ENCODE measurements at places on chromosomes 12 and 14.

- DNase-seq, result peak; percentile 99
Observed at GRCh38 chr14:105490572-105491365, at the start of gene TEDC1. TEDC1 (plus strand) TSS chr14:105491246; CDS start chr14:105491376, 130 bp downstream.

GRCh38 chr12:47340411-47341015 is 260.8 kb upstream of the AMIGO2 start:
- DNase-seq, result no peak

GRCh38 chr12:20572451-20572850 is 122.7 kb upstream of the SLCO1C1 start:
- no peak for DNase-seq

DNA sequence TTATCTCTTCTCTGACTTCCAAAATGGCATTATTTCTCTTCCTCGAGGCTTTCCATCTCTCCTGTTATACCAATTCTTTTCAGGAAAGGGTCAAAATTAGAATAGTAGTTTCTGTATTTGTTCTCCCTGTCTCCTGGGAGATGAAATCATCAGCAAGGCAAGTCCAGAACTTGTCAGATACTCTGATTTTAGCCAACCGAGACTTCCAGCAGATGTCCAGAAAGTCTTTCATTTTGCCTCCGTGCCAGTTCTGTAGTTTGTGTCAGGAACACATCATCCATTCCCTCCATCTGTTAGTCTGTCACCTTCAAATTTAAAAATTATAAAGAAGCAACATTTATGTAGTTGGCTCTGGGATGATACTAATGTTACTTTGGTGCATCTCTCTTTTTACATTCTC is 275.7 kb downstream of the CCDC59 start:
- no peak for DNase-seq

- no peak for DNase-seq
Observed at GRCh38 chr12:53063708-53064612, 14.1 kb downstream of the TNS2 start.

DNA sequence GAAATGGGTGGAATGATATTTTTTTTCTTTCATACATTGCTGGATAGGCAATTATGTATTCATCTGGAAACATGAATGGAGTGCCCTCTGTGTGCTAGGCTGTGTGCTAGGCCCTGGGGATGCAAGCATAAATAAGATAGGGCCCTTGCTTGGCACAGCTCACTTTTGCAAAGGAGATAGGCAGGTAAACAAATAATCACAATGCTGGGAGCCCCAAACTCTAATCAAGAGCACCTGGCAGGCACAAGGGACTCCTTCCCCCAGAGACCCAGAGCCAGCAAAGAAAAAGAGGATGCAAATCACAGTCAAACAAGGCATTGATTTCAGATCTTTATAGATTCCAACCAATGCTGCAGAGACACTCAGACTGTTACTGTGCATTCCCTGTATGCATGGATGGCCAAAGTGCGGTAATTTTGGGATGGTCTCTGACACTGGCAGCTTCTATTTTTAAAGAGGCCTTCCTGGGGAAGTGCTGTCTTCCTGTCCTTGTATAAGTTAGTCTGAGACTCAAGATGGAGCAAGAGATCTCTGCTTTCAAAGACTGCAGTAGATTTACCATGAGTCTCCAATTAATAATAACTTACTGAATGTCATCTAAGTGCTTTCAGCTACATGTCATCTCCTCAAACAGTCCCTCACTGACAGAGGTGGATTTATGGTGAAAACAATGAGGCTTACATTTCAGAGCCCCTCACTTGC is 45.1 kb upstream of the CPM start:
- no peak for DNase-seq

DNA sequence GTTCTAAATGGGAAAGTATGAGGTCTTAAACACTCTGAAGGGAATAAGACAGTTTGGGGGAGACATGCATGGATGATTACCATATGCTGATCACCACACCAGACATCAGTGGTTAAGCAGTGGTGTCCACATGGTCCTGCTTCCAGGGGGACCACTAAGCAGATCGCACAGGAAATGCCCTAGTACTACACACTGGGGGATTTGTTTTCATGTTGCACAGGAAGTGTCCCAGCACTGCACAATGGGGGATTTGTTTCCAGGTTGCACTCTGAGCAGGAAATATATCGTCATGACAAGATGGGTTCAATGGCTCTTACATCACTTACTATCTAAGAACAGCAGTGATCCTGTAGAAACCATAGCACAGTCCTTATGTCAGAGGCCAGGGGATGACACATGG is 245.5 kb downstream of the BCL11B start:
- DNase-seq, result no peak

DNA sequence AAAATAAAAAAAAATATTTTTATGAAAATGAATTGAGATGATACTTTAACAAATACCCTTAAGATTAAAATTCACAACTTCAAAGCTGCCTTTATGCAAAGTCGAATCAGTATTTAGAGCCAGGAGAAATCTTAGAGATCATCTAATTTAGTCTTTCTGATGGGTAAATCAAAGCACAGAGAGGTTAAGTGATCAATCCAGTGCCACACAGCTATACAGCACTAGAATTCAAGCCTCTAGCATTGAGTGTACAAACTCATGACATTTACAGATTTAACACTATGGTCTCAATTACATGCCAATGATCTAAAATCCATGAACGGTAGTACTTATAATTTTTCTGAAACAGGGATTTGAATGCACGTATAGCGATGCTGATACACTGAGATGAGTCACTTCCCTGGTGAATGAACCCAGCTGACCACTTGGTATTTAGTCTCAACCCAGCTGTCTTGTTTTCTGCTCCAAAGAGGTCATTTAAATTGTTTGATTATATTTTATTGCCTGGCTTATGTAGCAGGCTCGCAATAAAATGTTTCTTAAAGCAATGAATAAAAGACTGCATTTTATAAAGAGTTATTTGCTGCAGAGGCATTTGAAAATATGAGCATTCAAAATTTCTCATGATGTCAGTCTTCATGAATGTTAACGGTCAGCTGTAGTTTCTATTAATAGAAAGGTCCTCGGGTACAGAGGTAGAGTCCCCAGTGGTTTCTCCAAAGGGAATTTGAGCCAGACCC is 152.4 kb upstream of the PRICKLE1 start:
- DNase-seq, result no peak

- peak; percentile 21 for DNase-seq
Observed at GRCh38 chr14:30559638-30560091, 707 bp downstream of the G2E3 start.

DNA sequence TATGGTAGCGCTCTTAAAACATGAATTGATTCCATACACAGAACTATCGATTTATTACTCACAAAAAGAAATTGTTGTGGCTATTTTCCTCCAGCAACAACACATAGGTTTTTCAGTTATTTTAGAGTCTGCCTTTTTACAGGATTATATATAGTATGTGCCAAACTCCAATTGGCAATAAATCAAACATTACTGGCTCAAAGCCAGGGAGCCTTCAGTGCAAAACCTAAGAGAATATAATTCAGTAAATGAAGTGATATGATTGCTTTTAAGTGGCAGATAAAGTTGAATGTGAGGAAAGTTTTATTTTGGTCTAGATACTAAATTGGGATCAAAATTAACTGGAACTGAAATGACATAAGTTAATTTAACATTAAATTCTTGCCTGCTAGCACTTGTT is 234.8 kb downstream of the PIK3C2G start:
- no peak for DNase-seq

DNA sequence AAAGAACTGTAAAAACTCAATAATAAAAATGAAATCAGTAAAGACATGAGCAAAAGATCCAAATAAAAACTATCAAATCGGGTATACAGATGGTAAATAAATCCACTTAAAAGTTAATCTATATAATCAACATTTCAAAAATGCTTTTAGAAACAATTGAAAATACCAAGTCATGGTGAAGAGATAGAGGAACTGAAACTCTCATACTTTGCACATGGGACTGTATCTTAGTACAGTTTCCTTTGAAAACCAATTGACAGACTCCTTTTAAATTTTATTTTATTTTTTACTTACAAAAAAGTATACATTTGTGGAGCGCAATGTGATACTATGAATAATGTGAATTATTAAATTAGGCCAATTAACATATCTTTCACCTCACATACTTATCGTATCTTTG is 98.6 kb upstream of the FAR2 start:
- no peak for DNase-seq

DNA sequence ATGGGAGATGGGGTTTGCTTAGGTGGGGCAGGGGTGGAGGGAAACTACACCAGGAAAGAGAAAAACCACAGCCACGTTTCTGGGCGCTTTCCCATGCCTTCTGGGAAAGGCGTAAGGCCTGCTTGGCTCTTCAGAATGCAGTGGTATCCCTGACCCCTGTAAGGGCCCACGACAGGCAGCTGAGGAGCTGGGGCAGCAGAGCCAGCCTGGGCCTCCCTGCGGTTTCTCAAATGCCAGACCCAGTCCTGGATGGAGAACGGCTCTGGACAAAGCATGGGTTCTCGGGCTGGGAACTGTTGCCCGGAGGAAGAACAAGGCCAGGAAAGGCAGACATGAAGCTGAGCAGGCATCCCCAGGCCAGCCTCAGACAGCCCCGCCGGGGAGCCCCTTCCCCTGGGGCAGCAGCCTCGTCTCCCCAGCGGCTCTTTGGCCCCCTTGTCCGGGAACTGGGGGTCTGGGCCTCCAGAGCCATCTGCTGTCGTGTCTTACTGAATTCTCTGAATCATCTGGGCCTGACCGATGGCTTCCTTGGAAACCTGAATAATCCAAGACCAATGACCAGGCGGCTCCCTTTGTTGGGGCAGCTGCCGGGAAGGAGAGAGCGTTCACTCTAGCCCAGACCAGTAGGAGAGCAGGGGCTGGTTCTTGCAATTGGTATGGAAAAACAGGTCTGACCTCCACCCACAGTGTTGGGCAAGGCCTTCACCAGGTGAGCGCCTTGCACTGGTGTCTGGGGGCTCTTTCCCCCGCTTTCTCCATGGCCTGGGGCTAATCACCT is 64.0 kb upstream of the RIN3 start:
- no peak for DNase-seq

GRCh38 chr12:80551897-80552296 is 107.9 kb downstream of the PTPRQ start:
- DNase-seq, result no peak

DNA sequence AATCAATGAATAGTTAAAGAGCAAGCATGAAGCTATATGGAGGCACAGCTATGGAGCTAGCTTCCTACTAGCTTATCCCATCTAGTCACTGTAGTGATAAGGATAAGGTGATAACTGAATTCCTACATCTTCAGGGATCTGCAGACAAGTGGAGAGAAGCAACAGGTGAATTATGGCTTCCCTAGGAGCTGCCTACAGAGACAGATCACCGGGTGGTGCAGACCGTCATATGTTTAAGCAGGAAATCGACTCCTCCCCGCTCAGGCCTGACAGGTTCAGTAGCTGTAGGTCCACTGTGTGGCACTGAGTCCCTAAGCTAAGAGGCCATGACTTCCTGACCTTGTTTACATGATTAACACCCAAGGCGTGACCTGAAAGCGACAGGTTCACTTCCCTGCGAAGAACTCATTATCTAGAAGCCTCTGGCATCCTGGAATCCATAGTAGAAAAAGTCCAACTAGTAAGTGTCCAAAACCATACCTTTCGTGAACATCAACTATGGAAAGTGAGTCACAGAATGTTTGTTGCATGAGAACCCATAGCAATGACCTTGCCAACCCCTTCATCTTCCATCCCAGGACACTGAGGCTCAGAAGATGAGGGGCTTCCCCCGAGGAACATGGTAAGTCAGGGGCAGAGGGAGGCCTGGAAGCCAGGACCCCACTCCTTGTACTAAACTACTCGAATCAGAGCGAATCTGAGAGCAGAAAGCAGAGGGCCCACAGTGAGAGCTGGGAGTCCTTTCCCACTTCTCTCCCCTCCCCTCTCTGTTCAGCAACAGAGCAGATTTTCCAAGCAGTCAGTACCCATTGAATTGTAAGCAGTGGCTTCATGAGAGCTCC is 75.4 kb upstream of the CCND2 start:
- DNase-seq, result no peak

DNA sequence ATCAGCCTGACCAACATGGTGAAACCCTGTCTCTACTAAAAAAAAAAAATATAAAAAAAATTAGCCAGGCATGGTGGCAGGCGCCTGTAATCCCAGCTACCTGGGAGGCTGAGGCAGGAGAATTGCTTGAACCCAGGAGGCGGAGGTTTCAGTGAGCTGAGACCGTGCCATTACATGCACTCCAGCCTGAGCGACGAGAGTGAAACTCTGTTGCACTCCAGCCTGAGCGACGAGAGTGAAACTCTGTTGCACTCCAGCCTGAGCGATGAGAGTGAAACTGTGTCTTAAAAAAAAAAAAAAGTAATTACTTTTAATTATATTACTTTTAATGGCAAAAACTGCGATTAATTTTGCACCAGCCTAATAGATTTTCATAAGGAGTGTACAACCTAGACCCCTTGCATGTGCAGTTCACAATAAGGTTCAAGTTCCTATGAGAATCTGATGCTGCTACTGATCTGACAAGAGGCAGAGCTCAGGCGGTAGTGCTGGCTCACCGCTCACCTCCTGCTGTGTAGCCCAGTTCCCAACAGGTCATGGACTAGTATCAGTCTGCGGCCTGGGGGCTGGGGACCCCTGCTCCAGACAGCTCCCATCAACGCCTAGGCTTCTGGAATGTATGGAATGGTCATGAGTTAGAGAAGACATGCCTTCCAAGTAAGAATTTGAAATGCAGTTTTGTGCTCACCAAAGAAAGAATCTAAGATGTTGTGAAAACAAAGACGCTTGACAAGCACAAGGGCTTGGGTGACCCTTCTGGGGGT is 10.1 kb downstream of the LTB4R start:
- no peak for DNase-seq

DNA sequence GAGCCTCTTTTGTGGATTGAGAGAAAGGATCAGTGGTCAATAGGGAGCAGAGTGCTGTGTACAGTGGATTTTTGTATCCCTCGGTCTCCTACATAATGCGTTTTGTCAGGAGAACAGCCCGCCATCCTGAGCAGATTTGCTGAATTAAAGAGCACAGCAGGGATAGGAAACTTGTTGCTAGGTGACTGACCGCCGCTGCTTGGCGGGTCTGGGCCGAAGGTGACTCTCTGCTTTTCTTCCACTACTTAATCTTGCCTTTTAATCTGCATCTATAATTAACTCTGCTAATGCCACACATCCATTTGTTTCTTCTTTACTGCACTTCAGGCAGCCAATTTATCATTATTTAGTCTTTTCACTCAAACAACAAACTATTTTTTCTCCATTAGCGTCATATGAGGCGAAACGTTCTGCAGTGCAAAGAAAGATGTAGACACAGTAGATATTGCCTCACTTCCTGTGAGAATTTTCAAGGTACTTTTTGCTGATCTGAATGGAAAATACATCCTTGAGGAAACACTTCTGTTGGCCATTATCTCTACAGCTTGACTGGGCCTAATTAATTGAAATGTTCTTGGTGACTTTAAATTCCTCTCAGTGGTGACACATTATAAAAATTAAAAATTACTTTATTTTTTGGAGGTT is 108.0 kb downstream of the PPM1A start:
- DNase-seq, result no peak

DNA sequence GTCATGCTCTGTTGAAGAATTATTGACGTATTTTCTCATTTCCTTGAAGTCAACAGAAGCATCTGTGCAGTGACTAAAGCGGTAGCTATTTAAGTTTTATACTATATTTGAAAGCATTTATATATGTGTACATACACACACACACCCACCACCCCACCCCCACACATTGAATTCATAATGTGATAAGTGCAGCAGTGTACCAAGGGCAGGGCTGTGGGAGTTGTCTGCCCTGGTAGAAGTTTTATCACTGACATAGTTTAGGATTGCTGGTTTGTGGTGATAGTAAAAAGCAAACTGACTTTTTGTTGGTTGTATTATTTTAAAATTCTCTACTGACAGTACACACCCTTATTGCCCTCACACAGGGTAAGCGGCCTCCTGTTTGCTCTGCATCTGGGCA is 39.1 kb downstream of the GAS2L3 start:
- no peak for DNase-seq

- no peak for DNase-seq
Observed at GRCh38 chr12:88432531-88433490, 147.5 kb downstream of the KITLG start.

All from thymus (tissue), 14 donors.